NCI-H345 (cell line): ENCODE measurements at places on chromosomes 11 and 22.

DNA sequence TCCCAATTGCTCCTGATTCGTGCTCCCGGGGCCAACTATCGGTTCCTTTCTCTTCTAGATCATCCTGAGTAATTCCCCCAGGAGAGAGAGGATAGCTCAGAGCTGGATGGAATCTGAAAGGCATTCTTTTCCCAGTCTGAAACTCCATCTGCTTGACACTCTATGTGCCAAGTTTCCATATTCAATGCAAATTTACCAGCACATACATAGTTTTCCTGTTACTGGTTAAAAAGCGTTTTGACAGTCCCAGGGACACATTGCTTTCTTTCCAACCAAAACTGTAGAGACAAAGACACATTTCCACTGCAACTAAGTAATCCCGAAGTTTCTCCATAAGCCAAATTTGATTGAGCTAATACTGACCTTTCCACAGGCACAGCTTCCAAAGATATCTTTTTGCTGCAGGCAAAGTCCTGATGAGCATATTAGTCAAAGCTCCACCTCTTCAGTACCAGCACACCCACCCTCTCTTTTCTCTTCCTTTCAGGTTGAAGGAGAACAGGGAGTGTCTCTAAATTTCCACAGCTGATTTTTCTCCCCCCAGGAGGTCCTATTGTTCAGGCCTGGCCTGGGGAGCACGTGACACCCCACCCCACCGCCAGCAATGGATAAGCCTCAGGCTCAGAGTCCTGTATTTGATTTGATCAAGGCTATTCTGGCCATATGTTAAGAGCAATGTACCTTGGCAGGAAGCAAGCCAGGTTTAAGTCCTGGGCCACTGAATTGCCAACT is 9.7 kb upstream of the ANKK1 start:
- DNase-seq, result peak; percentile 57

DNA sequence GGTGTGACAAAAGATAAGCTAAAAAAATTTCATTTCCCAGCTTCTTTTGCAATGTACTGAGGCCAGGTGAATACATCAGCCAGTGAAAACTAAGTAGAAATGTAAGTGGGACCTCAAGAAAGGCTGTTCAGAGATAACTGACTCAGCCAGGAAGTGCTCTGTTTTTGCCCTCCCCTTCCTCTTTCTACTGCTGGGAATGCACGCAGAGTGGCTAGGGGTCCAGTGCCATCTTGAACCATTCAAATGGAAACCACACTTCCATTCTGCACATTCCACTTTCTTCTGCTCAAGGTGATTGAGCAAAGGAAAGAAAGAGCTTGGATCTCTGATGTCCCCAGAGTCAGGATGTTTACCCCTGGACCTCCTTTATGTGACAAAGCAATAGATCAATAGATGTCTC is 27.8 kb upstream of the LMO2 start:
- DNase-seq, result no peak

- no peak for DNase-seq
Measured at GRCh38 chr22:43005106-43005505, 9.8 kb downstream of the PACSIN2 start.

GRCh38 chr22:28903080-28903479 is 19.7 kb downstream of the ZNRF3 start:
- no peak for DNase-seq

- DNase-seq, result no peak
Measured at GRCh38 chr22:45579806-45580725, 77.4 kb downstream of the FBLN1 start.

DNA sequence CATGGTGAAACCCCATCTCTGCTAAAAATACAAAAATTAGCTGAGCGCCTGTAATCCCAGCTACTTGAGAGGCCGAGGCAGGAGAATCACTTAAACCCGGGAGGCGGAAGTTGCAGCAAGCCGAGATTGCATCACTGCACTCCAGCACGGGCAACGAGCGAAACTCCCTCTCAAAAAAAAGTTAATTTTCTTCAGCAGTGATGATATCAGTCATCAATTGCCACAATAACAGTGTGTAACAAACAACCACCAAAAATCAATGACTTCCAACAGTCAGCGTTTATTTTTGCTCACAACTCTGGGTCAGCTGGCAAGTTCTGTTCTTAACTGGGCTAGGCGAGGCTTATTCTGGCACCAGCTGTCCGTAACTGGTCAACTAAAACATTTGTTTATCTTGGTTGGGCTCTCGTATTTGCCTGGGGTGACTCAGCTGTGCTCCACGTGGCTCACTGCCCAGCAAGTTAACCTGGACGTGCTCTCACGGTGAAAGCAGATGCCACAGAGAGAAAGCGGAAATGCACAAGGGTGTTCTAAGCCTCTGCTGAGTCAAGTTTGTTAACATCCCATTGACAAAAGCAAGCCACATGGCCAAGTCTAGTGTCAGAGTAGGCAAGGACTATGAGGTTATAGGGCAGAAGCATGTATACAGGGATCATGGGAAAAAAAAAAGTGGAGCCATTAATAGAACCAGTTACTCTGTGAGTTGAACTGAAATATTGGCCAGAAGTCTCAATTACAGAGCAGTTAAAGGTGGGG is 52.1 kb downstream of the LHFPL7 start:
- peak; percentile 61 for DNase-seq

DNA sequence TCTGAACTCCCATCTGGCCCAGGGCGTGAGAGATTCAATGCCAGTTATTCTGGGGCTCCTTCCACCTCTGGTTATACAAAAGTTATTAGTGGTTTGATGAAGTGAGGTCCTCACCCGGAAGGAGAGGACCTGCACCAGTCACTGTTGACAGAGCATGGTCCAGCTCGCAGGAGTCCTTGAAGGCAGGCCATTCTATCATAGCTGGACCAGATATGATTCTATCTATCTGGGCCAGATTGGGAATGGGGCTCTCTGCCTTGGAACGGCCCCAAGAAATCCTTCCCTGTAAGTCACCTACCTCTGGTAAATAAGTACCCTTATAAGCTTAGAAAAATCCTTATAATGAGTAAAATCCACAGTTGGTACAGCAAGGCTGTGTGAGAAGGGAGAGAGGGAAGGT is 50.7 kb downstream of the C11orf91 start:
- DNase-seq, result no peak

GRCh38 chr11:116964269-116964668 is 126.8 kb upstream of the APOA1 start:
- no peak for DNase-seq

DNA sequence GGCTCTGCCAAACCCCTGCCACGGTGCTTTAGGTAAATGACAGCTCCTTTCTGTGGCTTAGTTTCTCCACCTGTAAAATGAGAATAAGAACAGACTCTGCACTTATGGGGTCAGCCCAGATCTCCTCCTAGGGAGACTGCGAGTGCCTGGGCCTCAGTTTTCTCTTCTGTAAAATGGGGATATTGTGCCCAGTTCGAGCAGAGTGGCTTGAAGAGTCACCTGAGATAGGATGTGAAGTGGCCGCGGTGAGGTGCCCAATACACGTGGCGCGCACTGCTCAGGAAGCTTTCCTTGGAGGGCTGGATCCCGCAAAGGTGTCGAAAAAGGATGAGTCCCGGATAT is 473 bp upstream of the EMID1 start:
- DNase-seq, result no peak

DNA sequence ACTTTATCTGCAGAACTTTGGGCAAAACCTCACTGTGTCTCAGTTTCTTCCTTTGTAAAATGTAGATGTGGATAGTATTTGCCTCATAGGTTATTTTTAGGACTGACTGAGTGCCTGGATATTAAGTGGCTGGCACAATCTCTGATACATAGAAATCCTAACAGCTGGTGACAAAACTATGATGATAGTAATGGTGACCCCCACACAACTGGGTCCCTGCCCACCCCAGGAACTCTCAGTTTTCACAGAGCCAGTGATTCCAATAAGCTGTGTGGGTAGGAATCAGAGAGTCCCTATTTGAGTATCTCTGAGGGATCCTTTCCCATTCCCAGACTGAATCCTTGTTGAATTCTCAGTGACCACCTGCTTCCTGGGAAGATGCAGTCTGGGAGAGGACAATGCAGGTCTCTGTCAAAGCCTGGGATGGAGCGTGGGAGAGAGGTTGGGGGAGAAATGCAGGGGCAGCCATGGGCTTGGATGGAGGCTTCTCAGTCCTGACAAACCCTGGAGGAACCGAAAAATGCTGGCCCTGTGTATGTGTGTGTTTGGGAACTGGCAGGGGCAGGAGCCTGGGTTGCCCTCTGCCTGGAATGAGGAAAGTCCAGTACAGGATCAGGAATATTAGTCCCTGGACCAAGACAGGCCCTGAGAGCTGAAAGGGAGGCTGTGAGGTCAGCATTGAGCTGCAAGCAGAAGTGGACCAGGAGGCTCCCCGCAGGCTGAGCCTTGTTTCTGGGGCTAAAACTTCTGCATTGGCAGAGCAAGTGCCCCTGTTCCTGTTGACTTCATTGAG is 6.1 kb upstream of the P2RY6 start:
- no peak for DNase-seq

DNA sequence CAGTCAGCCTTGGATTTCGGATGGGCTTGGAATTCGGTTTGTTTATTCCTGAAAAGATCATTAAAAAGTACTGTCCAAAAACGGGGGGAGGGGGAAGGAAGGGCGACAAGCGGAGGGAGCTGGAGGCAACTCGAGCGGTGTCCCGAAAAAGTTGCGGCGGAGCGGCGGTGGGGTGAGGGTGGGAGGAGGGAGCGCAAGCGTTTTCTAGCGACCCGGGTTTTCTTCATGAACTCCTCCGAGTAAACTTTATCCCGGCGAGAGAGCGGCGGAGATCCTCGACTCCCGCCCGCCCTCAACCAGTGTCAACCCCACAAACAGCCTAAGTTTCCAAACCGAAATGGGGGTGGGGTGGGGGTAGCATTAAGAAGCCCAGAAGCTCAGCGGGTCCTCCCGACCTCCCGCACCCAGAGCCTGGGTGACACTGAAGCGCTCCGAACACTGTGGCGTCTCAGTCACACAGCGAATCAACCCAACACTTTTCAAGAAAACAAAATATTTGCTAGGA is 133.0 kb upstream of the C11orf58 start:
- peak; percentile 60 for DNase-seq

- peak; percentile 21 for DNase-seq
Measured at GRCh38 chr11:3616721-3617460, 24.9 kb downstream of the ART5 start.

- peak; percentile 27 for DNase-seq
Measured at GRCh38 chr11:3245071-3245470, 12.9 kb upstream of the MRGPRE start.

GRCh38 chr11:120060512-120060911 is 77.4 kb downstream of the TRIM29 start:
- DNase-seq, result no peak

- DNase-seq, result peak; percentile 46
Measured at GRCh38 chr11:118625036-118625690, 17.7 kb downstream of the PHLDB1 start.

GRCh38 chr11:78740199-78741071 is 165.8 kb upstream of the NARS2 start:
- DNase-seq, result no peak

- no peak for DNase-seq
Measured at GRCh38 chr11:110900426-110900825, 188.2 kb upstream of the ARHGAP20 start.

DNA sequence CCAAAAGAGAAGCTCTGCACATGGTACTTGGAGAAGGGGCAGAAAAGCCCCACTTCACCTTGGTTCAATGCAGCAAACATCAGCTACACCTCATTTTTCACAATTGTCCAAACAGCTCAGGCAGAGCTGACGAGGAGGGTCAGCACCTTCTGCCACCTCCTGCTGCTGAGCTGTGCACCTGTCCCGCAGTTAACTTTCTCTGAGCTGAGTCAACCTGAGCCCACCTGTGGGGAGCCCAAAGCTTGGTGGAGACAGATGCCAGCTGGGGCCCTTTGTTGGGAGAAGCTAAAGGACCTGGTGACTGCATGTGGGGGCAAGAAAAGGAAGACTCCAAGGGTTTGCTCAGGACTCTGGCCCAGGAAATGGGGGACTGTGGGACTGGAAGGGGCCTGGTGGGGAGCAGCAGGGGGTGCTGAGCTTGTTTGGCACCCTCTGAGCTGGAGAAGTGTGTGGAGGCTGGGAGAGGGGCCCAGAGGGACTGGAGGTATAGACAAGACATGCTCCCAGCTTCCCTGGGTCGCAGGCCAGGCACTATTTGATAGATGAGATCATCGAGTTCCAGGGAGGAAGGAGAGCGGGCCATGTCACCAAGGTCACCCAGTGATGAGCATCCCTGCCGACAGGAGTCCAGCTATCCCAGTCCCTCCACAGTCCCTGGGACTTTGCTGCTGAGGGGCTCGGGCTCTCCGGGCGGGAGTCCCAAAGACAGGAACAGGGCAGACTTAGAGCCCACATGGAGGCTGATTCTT is 53.5 kb downstream of the KCNJ4 start:
- peak; percentile 79 for DNase-seq

- no peak for DNase-seq
Measured at GRCh38 chr11:76823481-76824028, 37.2 kb upstream of the ACER3 start.
